ENCODE measurements at places on chromosomes 3 and 15.
A peak's percentile ranks its signal among the peaks of the same experiment; 100 is the strongest.

- DNase-seq, result no peak
These were observed 40.4 kb upstream of the CHMP2B start for GRCh38 chr3:87186608-87187159.

GRCh38 chr15:58882243-58882642, 51.2 kb downstream of the SLTM start:
- no peak for DNase-seq

GRCh38 chr3:24937780-24938179, 443.1 kb upstream of the THRB start:
- no peak for DNase-seq

GRCh38 chr3:118168175-118168574, 866.5 kb downstream of the IGSF11 start:
- DNase-seq, result no peak

- no peak for DNase-seq
These were observed 206.9 kb downstream of the NSUN3 start for GRCh38 chr3:94269763-94270162.

DNA sequence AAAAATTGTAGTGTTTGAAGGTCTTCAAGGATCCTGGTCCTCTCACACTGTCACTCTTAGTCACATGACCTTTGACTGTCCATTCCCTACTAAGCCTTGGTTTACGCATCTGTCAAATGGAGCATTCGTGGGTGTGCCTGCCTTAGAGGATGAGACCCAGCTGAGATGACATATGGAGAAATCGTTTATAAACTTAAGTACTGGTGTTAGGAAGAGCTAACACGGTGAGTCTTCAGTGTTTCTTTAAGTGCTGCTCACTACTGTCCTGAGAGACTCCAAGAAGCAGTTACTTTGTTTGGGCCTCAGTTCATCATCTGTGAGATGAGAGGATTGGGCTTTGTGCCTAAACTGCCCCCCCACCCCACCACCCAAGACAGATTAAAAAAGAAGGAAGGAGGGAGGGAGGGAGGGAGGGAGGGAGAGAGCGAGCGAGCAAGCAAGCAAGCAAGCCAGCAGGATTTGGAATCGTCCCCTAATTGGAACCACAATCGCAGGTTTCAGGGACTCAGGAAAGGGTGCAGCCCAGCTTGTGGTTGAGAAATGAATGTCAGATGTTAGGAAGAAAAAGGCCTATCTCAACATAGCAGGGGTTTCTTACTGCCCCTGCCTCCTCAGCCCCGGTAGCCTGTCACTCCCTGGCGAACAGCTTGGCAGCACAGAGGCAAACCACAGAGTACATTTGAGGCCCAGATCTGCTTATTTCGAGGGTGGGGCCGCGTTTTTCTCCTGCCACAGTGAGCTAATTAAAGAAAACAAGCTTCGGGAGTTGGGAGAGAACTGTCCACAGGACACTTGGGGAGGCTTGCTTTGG, 32.7 kb downstream of the SMAD3 start:
- DNase-seq, result no peak

DNA sequence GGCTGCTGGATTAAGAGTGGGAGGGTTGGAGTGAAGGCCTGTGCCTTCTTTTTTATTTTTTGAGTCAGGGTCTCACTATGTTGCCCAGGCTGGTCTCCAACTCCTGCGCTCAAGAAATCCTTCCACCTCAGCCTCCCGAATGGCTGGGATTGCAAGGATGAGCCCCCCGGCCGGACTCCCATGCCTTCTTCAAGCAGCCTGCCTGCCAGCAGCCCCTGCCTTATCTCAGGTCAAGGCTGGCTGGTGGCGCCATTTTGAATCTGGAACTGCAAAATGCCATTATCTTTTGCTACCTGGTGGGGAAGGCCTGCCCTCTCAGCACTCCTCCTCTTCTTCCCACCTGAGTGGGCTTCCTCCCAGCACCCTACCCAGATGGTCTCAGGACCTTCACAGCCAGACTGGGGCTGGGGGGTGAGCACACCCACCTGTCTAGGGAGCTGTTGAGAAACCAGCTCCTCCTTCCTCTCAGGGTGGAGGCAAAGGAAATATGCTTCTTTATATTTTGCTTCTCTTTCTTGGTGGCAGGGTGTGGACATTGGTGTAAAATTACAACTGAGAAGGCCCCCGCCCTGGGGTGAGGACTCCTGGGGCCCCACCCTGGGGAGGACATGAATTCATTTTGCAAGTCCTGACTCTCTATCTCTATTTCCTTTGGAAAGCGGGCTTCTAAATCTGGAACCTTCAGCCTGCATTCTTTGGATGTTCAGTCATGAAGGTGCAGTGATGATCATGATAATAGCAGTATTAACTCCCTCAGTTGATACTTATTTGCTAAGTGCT, 7.7 kb upstream of the FLNB start:
- no peak for DNase-seq

- DNase-seq, result no peak
These were observed 14.9 kb downstream of the NME9 start for GRCh38 chr3:138314751-138315150.

DNA sequence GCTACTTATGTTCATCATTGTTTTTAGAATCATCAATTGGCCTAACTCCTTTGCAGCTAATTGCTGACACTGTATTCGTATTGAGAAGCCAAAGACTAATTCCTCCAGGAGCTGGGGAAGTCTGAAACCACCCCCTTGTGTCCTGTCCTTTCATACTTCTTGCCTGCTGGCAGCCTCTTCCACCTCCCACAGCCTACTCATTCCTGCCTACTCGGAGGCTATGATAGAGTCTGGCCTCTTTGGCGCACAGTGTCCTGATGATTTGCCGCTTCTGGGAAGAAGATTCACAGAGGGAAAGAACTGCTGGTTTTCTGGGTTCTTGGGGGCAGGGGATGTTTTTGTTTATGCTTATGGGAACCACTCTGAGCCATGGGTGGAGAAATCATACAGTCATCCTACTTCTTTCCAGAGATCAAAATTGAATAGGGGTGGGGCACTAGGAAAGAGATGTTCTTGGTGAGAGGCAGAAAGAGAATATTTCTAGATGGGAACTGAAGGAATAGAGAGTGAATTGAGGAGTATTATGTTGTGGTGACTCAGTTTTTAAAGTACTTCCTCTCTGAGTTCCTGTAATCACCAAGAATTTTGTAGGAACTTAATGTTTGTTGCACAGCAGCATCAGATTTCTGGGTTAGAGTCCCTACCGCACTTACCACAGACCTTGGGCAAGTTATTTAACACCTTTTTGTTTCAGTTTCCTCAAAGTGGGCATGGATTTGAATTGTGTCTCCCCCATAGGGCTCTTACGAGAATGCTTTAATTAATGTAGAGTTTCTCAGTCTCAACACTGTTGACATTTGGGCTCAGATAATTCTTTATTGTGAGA, 22.1 kb upstream of the SCAANT1 start:
- no peak for DNase-seq

DNA sequence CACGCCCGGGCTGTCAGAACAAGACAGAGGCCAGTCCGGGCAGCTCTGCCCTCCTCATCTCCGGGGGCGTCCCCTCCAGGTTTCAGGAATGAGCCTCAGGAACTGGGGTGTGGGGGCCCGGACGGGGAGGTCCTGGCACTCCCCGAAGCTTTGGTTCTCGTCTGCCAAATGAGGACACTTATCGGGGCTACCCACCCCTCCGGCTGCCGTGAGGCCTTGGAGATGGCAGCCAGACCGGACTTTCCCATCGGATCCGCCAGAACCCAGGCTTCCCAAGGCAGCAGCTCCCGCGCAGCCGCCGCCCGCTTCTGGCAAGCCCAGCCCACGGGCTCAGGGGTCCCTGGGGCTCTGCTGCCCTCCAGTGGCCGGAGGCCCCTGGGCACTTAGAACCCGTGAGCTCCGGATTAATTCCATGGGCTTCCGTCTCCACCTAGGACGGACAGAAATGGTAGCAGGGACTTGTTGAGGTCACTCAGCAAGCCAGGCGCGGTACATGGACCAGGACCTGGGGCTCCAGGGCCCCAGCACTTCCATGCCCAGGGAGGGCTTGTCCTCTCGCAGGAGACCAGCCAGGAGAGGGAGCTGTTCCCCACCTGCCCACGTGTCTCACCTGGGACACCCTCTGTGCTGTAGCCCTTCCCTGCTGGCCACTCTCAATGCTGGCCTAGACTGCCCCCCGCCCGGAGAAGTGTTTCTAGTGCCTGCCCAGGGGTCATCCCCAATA, 89.4 kb downstream of the LINGO1 start:
- DNase-seq, result peak; percentile 84

DNA sequence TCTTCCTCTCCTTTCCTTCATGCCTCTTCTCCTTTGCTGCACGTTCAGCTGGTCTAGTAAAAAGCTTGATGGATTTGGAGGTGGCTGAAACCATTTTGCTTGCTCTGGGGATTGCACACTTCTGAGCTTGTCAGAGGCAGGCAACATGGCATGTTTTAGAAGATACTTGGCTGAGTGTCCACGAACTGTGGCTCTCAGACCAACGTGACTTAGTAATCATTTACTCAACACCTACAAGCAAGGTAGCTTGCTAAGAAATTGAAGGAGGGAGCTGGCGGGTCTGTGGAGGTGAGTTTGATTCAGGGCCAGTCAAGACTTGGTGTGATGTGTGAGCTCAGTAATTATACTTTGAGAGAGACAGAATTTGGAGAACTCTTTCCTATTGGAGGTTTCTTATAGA, 196.0 kb downstream of the LPP start:
- DNase-seq, result no peak

- DNase-seq, result peak; percentile 54
These were observed 127.4 kb upstream of the ABHD17C start for GRCh38 chr15:80567721-80568157.

Data from iPS DF 6.9 (cell line).